T-helper 22 cell (primary cell): ENCODE measurements at places on chromosomes 6 and 20.

DNA sequence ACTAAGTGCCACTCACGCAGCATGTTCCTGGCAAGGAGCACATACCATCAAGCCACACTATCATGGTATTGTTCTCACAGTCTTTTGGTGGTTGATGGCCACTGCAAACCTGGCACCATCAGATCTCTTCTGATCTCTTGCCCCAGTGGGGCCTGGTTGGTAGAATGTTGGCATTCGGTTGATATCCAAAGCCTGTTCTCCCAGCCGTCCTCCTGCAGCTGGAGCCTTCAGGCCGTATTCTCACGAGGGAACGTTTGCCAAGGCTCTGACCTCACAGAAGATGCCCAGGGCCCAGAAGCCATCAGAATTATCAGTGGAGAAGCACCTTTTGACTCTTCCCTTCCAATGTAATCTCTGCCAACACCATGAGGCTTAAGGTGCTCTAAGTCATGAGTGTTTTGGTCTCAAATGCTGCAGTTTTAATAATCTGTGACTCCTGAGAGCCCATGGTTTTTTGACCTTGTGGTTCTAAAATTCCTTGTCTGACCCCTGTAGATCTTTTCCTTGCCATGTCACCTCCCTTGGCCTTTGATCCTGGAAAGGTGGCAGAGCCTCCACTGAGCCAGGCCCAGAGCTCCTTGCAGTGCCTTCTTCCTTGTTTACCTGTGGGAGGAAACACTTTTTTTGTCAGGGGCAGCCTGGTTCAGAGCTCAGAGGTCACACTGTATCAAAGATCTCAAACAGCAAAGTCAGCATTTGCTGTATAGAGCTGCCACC is 27.8 kb downstream of the POFUT1 start:
- DNase-seq: no peak

DNA sequence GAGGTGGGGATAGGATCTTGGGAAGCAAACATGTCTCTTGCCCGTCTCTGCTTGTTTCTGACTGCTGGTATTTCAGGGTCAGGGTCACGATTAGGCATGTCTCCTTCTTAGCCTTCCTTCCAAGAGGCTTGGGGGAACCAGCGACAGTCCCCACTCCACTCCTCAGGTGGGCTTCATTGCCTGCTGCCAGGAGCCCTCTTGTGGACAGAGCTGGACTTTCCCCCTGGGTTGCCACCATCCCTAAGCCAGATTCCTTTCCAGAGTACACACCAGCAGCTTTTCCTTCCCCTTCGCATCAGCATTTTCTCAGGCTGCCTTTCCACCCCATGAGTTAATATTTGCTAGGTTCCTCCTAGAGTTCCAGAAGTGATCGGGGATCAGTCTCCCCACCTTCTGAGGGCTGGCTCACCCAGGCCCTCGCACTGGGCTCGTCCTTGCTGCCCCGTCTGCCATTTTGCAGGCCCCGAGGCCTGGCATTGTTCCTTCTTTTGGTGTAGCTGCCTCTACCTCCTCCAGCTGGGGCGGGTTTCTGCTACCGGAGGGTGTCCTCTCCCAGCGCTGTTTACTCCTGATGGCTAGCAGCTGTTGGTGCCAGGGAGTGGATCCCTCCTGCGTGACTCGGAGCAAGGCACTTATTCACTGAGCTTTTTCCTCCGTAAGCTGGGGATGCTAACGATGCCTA is 8.8 kb upstream of the C20orf144 start:
- no peak for DNase-seq

- no peak for DNase-seq
Measured at GRCh38 chr6:123182998-123183397, 187.0 kb downstream of the CLVS2 start.

DNA sequence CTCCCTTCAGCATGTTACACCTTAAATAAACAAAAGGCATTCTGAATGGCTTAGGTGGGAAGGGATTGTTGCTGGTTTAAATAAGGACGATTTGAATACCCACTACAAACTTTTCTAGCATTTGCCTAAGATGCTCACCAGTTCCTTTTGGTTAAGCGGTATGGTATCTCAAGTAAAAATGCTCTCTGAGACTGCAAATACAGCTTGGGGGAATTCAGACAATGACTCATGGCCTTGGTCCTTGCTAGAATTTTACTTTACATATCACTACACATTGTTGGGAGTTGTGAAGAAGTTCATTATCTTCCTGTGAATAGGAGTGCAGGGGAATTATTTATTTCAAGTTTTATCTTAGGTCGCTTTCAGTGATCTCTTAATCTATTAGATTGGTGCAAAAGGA is 670.7 kb downstream of the UTRN start:
- DNase-seq: no peak

DNA sequence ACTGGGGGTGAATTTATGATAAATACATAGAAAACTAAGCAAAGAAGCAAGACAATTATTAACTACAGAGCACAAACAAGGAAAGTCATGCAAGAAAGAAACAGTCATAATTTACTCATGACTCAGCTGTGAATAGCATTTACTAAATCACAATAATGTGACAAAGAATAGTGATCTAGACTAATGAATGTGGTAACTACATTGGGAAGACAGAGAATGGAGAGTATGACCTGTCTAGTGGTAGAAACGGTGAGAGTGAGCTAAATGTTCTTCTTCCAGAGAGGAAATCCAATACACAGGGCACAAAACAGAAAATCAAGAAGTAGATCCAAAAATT is 153.5 kb upstream of the DST start:
- DNase-seq: no peak

DNA sequence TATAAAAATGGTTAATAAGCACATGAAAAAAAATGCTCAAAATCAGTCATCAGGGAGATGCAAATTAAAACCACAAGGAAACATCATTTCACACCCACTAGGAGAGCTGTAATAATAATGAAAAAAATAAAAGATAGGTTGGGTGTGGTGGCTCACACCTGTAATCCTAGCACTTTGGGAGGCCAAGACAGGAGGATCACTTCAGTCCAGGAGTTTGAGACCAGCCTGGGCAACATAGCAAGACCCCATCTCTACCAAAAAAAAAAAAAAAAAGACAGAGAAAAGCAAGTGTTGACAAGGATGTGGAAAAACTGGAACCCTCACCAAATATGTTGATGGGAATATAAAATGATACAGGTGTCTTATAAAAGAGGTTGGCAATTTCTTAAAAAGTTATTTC is 3.0 kb upstream of the MYLK4 start:
- DNase-seq: no peak

GRCh38 chr20:44702776-44703175 is 12.4 kb upstream of the CCN5 start:
- DNase-seq: no peak
